ENCODE measurements at places on chromosomes 6 and 20. TPM values are rescaled to one million over a fixed set of nuclear protein-coding genes. Genes with fewer than 3 reads are reported as not detected.

- no peak overlapping the region for H3K27ac ChIP-seq
- H3K27me3 ChIP-seq = no peaks in the 10 kb centered on the region
- H3K36me3 ChIP-seq = peaks cover 2% of the 10 kb centered on the region
- no peak overlapping the region for H3K4me3 ChIP-seq
- DNase-seq = no peak
- H3K4me1 ChIP-seq = no peaks in the 10 kb centered on the region
Measured at GRCh38 chr20:36519012-36519719, 22.2 kb upstream of the MYL9 start.

DNA sequence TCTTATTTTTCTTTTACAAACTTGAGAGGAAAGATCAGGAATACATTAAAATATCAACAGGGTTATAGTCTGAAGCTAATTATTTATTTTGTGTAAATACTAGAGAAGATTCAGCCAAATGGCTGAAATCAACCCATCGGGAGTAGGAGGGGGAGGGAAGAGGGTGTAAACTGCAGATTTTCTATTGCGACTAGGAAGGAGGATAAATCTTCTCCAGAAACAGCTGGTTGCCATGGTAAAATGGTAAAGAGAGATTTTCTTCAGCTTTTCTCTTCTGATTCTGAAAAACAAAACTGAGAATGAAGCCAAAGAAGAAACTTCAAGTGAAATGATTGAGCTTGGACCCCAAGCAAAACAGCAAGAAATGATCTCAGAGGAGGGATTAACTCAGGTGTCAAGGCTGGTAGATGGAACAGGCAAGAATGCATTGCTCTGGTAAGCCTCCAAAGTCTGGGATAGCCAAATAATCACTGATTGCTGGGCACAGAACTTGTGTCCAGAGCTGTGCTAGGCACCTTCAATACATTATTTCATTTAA is 193.5 kb upstream of the SPTLC3 start:
- no peaks in the 10 kb centered on the region for H3K4me1 ChIP-seq
- H3K36me3 ChIP-seq = no peaks in the 10 kb centered on the region
- no peak for DNase-seq
- no peaks in the 10 kb centered on the region for H3K27me3 ChIP-seq

DNA sequence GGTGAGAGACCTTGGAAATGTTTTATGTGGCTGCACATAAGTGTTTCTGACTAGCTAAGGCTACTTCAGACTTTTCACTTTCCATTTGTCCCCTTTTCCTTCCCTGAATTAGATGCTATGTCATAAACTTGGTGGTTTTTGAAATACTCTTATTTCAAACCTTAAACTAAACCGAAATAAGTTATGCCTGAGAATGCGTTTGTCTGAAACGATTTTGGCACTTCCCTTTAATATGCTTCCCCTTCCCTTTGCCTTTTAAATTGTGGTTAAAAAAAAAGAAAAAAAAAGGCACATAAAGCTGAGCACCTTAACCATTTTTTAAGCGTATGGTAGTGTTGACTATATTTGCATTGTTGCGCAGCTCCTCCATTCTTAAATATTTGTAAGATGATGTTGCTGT is 14.3 kb downstream of the ZNF451 start:
- no peak for DNase-seq
- no peaks in the 10 kb centered on the region for H3K27me3 ChIP-seq
- no peak overlapping the region for H3K27ac ChIP-seq

GRCh38 chr6:136963259-136963658 is 41.2 kb downstream of the SLC35D3 start:
- no peak for DNase-seq
- no peak overlapping the region for H3K27ac ChIP-seq

LKAAEAR1 gene
- not detected for total RNA-seq

C20orf202 gene
- not detected for total RNA-seq

DNA sequence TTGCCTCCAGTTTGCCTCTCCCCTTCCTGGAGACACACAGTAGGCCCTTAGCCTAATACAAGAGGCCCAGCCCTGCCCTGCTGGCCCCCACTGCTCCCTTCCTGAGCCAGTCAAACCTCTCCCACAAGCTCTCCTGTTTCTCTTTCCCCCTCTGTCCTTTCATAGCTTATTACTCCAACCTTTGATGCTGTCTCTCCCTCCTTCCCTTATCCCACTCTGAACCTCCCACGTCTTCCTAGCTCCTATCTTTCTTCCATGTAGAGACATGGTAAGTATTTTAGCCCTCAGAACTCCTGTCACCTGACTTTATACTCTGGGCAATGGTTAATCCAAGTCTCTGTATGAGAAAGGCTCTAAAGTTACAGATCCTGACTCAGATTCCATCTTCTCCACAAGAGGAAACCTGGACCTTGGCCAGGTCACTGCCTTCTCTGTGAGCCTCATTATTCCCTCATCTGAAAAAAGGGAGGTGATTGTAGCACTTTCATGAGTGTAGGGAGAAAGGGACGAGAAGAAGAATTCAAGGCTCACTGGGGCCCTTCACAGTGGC is 6.7 kb downstream of the TGIF2 start:
- no peak overlapping the region for H3K4me3 ChIP-seq
- H3K4me1 ChIP-seq = peaks cover 6% of the 10 kb centered on the region
- H3K27me3 ChIP-seq = no peaks in the 10 kb centered on the region
- DNase-seq = no peak
- peaks cover 24% of the 10 kb centered on the region for H3K36me3 ChIP-seq

FAM83B gene
- 2.7 TPM for total RNA-seq

DNA sequence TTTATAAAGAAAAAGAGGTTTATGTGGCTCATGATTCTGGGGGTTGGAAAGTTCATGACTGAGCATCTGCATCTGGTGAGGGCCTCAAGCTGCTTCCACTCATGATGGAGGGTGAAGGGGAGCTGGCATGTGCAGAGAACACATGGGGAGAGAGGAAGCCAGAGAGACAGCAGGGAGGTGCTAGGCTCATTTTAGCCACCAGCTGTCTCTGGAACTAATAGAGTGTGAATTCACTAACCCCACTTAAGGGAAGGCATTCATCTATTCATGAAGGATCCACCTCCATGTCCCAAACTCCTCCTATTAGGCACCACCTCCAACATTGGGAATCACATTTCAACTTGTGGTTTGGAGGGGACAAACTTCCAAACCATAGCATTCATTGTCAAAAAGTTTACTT is 137.3 kb upstream of the PMEPA1 start:
- no peak overlapping the region for H3K27ac ChIP-seq
- H3K36me3 ChIP-seq = no peaks in the 10 kb centered on the region
- no peak overlapping the region for H3K4me3 ChIP-seq
- H3K27me3 ChIP-seq = no peaks in the 10 kb centered on the region

- H3K4me1 ChIP-seq = no peaks in the 10 kb centered on the region
- H3K27ac ChIP-seq = no peak overlapping the region
- DNase-seq = no peak
- H3K36me3 ChIP-seq = no peaks in the 10 kb centered on the region
Measured at GRCh38 chr6:68628161-68628560, 6.9 kb upstream of the ADGRB3 start.

DNA sequence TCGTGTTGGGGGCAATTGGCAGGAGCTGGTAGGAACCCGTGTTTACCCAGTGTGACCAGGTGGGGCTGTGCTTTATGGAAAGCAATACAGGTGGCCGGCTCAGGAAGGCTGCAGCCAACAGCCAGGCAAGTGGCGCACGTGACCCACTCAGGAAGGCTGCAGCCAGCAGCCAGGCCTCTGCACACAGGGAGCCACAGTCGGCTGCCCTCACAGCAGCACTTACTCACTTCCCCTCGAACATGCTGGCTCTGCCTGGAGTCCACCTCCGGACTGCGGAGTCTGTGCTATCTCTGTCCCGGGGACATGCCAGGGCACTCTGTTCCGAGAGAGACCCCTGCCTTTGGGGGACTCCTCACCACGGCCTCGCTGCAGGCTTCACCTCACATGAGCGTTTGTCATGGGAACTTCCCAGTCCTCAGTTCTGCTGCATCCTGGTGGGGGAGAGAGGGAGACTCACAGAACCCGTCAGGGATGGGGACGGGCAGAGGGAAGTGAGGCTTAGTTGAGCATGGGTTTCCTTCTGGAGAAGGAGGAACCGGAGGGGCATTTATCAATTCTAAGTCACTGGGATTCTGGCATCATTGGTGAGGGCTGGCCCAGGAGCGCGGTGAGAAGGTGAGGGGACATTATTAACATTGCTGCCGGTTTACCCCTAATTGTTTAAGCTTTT is 76.8 kb downstream of the TTLL2 start:
- H3K36me3 ChIP-seq = no peaks in the 10 kb centered on the region
- no peak for DNase-seq
- no peak overlapping the region for H3K4me3 ChIP-seq
- no peaks in the 10 kb centered on the region for H3K27me3 ChIP-seq
- no peaks in the 10 kb centered on the region for H3K4me1 ChIP-seq

LY6G6D gene
- not detected for total RNA-seq

- H3K4me1 ChIP-seq = no peaks in the 10 kb centered on the region
- no peak overlapping the region for H3K27ac ChIP-seq
- no peak for DNase-seq
- H3K4me3 ChIP-seq = no peak overlapping the region
- no peaks in the 10 kb centered on the region for H3K36me3 ChIP-seq
Measured at GRCh38 chr6:33677143-33677660, 34.3 kb downstream of the UQCC2 start.

POPDC3 gene
- 0.67 TPM for total RNA-seq

DNA sequence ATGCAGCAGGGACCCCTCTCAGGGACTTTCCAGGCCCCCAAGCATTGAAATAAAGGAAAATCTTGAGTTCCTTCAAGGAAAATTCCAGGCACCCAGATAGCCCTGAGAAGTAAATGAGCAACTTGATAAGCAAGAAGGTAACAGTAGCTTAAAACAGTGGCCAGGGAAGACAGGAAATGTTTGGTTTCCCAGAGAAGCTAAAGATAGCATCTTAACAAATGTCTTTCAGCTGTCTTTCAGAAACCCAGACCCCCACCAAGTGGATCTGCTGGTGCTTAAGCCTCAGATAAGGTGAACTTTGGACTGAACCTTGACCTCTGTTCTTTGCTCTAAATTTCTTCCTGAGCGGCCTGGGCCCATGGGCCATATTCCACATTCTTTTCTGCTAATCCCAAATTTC is 117.8 kb upstream of the CST7 start:
- no peak for DNase-seq
- H3K36me3 ChIP-seq = no peaks in the 10 kb centered on the region
- H3K27ac ChIP-seq = no peak overlapping the region
- H3K27me3 ChIP-seq = no peaks in the 10 kb centered on the region

GRCh38 chr20:14344746-14345145 is 7.3 kb upstream of the FLRT3 start:
- no peak overlapping the region for H3K27ac ChIP-seq
- no peak overlapping the region for H3K4me3 ChIP-seq
- no peaks in the 10 kb centered on the region for H3K27me3 ChIP-seq
- peaks cover 9% of the 10 kb centered on the region for H3K4me1 ChIP-seq
- no peak for DNase-seq

GRCh38 chr6:40735121-40735520 is 148.0 kb upstream of the LRFN2 start:
- no peaks in the 10 kb centered on the region for H3K36me3 ChIP-seq
- H3K27ac ChIP-seq = no peak overlapping the region
- DNase-seq = no peak
- H3K4me1 ChIP-seq = no peaks in the 10 kb centered on the region
- H3K4me3 ChIP-seq = no peak overlapping the region

DNA sequence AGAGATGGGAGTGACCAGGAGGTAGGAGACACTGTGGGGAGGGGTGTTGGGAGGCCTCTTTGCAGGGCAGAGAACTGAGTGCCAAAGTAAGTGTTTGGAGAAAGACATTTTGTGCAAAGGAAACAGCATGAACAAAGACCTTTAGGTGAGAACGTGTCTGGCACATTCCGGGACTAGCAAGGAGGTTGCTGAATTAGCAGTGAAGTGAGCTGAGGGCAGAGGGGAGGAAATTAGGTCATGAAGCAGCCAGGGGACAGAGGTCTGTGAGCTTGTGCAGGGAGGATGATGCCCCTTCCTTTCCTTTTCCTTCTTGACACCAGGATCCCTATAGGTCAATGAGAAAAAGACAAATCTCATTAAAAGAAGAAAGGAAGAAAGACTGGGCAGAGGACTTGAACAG is 21.4 kb upstream of the AHCY start:
- no peaks in the 10 kb centered on the region for H3K27me3 ChIP-seq
- no peaks in the 10 kb centered on the region for H3K4me1 ChIP-seq
- no peak for DNase-seq
- H3K4me3 ChIP-seq = no peak overlapping the region
- H3K36me3 ChIP-seq = no peaks in the 10 kb centered on the region

- H3K4me1 ChIP-seq = peaks cover 6% of the 10 kb centered on the region
- DNase-seq = no peak
- H3K4me3 ChIP-seq = no peak overlapping the region
- no peaks in the 10 kb centered on the region for H3K36me3 ChIP-seq
- H3K27me3 ChIP-seq = no peaks in the 10 kb centered on the region
Measured at GRCh38 chr20:33773412-33774089, 37.6 kb upstream of the CHMP4B start.

RAD21L1 gene
- total RNA-seq = not detected

DNA sequence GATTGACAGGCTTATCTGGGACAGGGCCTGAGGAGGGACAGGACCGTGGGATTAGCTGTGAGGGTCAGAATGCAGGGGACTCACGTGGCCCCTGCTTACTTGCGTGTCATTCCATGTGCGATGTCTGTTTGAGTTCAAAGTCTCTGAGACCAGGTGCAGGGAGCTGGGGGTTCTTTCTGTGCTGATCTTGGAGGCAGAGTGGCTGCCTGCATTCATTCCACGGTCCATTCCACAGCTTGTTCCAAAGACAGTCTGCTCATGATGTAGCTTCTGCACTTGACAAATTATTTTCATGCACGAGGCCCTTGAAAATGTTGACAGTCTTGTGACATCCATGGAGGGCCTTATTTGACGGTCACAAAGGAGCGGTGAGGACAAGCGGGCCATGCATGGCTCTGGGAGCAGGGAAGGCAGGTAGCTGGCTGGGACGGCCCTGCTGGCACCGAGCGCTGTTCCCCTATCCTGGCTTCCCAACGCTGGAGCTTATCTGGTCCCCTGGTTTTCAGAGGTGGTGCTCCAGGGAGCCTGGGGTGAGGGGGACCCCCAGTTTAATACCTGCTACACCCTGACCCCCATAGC is 156.3 kb upstream of the RNF24 start:
- no peaks in the 10 kb centered on the region for H3K36me3 ChIP-seq
- DNase-seq = no peak
- no peaks in the 10 kb centered on the region for H3K4me1 ChIP-seq
- no peaks in the 10 kb centered on the region for H3K27me3 ChIP-seq
- H3K27ac ChIP-seq = no peak overlapping the region

DPPA5 gene
- total RNA-seq = not detected

DNA sequence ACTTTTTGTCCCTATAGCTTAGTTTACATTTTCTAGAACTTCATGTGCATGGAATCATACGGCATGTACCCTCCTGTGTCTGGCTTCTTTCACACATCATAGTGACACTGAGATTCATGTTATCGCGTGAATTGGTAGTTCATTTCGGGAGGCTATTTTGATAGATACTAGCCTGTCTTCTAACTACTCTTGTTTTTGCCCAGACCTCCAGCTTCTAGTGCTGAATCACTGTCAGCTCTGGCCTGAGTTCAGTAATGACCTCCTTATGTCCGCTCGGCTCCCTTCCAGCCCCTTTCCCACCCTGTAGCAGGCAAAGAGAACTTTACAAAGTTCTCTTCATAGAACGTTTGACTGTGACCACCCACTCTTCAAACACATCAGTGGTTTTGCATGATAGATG is 14.1 kb downstream of the MYBL2 start:
- H3K27me3 ChIP-seq = no peaks in the 10 kb centered on the region
- peak overlapping the region; percentile 34 for H3K4me3 ChIP-seq
- no peaks in the 10 kb centered on the region for H3K36me3 ChIP-seq
- peak overlapping the region; percentile 84 for H3K27ac ChIP-seq
